Fibroblast of upper back skin (primary cell): ENCODE measurements at places on chromosomes 4 and X.

- DNase-seq: no peak
Observed at GRCh38 chr4:185920691-185921260, 108.8 kb upstream of the SORBS2 start.

- DNase-seq: no peak
Observed at GRCh38 chr4:147408189-147408588, 72.7 kb upstream of the EDNRA start.

- peak; percentile 12 for DNase-seq
Observed at GRCh38 chr4:183871581-183871980, 33.5 kb upstream of the STOX2 start.

GRCh38 chrX:111360839-111361238 lies 51.2 kb downstream of the DCX start:
- DNase-seq: no peak

DNA sequence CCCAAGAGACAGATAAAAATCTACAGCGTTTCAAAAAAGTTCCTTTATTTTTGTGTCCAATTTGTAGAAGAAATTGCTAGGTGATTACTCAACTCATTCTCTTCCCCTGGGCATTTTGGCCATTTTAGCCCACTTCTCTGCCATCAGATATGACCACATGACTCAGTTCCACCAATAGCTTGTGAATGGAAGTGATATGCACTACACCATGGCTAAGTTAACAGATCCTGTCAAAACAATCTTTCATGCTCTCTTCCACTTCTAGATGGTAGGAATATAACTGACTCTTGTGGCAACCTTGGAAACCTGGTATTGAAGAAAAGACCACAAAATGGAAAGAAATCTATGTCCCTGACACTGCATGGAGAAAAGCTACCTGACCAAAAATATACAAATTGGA lies 26.2 kb upstream of the FREM3 start:
- no peak for DNase-seq

DNA sequence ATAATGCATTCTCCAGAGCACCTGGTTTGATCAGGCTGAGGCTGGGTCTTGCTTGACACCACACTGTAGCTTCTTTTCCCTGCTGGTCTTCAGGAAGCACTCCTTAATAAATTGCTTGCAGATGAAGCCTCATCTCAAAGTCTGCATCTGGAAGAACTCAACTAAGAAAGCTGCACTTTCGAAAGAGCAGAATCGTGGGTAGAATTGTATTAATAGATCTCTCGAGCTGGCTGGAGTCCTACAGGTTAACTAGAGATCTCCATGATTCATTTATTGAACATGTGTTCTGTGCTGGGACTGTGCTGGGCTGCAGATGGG lies 152.7 kb downstream of the STK32B start:
- DNase-seq: peak; percentile 47

GRCh38 chrX:41009850-41010846 lies 75.1 kb upstream of the USP9X start:
- DNase-seq: peak; percentile 84

DNA sequence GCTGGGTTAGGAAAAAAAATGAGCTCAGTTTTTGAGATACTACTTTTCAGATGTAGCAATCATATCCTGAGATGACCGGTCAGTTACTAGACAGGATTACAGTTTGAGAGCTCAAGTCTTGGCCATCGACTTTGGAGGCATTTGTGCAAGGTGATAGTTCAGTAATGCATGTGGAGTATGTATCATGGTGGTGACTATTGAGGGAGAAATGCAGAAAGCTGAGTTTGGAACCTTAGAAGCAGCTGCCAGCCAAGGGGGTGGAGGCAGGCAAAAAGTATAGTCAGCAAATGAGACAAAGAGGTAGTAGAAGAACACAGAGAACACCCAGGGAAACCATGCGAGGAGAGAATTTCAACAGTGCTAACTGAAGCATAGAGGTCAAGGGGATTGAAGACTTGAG lies 48.7 kb upstream of the SLC4A4 start:
- peak; percentile 80 for DNase-seq

GRCh38 chr4:60657807-60658206 lies 542.3 kb upstream of the ADGRL3 start:
- peak; percentile 4 for DNase-seq

DNA sequence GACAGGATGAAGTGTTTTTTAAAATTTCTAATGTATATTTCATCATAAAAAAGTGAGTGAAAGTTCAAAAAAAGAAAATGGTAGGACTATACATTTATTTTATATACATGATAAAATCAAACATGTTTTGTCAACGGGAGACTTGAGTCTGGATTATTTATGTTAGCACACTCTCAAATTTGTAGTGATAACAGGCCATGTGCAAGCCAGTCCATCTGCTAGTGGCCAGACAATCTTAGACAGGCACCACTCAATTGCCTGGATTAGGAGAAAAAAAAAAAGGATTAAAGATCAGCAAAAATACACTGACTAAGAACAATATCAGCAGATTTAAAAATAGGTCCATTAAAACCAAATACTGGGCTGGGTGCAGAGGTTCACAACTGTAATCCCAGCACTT lies 71.9 kb downstream of the KCNIP4 start:
- DNase-seq: no peak

GRCh38 chr4:165556383-165556782 lies 177.6 kb downstream of the CPE start:
- no peak for DNase-seq

DNA sequence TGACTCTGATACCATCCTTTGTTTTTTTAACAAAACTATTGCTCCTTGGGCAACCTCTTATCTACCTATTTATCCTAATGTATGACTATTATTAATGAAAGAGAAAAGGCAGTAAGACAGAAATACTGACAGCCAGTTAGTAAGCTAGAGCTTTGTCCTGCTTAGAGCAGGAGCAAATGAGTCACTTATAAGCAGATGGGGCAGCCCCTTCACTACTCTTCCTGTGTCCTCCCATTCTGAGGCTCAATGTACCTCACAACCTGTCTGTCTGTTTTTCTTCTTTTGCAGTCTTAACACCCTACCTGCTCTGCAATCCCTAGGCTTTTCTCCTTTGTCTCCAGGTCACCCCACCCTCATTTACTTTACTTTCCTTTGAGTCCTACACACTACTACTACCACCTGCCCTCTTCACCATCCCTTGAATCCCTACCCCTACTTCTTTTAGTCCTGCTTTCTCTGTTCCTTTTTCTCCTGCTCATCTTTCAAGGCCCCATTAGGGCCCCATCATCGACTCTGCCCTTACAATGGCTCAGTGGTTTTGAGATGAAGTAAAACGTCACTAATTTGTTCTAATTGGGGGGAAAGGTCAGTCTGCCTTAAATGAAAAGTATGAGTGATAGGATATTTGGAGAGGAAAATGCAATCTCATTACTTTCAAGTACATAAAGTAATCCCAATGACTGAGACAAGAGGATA lies 294.3 kb downstream of the GUCY2F start:
- no peak for DNase-seq

DNA sequence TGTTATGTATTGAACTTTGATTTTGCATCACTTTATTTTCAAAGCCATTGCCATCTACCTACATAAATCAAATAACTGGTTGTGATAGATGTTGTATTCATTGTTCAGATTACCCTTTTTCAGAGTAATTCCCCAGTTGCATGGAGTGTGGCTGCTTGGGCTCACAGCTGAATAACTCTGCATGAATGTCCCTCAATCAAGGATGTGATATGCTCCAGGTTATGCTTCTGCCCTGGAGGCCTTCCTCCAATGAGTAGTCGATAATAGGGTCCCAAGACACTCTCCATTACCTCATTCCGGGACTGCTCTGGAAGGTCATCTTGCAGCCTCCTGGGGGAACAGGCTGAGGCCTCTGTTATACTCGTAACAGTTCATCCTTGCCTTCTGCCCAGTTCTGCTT lies 251.8 kb downstream of the ADGRL3 start:
- no peak for DNase-seq

- DNase-seq: peak; percentile 66
Observed at GRCh38 chr4:10157478-10158332, 41.1 kb upstream of the WDR1 start.

DNA sequence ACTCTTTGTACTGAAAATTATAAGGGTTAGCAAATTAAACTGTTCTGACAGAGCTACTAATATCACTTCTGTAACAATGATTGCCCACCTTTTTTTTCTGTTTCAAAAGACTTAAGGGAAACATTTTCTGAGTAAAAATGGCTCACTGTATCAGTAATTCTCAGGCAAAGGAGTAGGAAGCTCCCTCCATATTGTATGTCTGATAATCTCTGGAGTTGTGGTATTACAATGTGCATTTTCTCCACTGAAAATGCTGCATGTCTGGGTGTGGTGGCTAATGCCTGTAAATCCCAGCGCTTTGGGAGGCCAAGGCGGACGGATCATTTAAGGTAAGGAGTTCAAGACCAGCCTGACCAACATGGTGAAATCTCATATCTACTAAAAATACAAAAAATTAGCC lies 4.4 kb upstream of the STAP1 start:
- no peak for DNase-seq
